Activated CD4-positive, alpha-beta memory T cell treated with anti-CD3 and anti-CD28 coated beads, Interleukin-2, amount 10 ng/mL, durations not matched to agents 7 days and 5 days (primary cell): ENCODE measurements at places on chromosomes 1 and 21. TPM values are rescaled to one million over a fixed set of nuclear protein-coding genes. Genes with fewer than 3 reads are reported as not detected.

DNA sequence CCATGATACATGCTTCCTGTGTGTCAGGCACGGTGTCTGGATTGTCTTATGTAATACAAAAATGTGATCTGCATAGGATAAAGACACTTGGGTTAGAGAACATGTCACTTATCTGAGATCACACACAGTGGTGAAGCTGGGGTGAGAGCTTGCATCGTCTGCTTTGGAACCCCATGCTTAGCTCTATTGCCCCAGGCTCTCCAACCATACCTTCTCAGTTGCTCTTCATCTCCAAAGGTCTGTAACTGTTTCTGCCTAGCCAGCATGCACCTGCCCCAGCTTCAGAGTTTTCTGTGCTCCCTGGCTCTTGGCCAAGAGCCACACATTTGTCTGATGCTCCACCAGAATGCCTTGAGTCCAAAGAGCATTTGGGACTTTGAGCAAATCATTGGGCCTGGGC, 93.9 kb upstream of the COG2 start:
- no peak for DNase-seq

- DNase-seq, result no peak
These were observed 44.7 kb upstream of the LRP8 start for GRCh38 chr1:53372501-53372951.

GRCh38 chr1:220326578-220326977, 54.3 kb upstream of the RAB3GAP2 start:
- DNase-seq, result no peak

DNA sequence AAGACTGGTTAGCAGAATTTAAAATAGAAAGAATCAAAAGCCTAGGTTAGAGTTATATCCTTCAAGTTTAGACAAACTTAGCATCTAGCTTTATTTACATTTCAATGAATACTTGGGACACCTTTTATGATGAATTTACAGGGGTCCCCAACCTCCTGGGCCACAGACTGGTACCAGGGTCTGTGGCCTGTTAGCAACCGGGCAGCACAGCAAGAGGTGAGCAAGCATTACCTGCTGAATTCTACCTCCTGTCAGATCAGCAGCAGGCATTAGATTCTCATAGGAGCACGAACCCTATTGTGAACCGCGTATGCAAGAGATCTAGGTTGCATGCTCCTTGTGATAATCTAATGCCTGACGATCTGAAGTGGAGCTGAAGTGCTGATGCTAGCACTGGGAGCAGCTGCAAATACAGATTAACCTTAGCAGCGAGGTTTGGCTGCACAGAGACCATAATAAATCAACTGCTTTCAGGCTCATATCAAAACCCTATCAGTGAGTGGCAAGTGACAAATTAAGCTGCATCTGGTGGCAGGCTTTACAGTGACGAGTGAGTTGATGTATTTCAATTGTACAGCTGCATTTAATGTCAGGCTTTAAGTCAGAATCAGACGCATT, 82.0 kb downstream of the UCHL5 start:
- DNase-seq, result no peak

- DNase-seq, result no peak
These were observed 376.3 kb upstream of the PRMT6 start for GRCh38 chr1:106680216-106680615.

- no peak for DNase-seq
These were observed 428.3 kb upstream of the ZRANB2 start for GRCh38 chr1:71509051-71509595.

GRCh38 chr1:215147024-215147423, 64.5 kb downstream of the KCNK2 start:
- no peak for DNase-seq

GRCh38 chr1:54172614-54173599, 20.1 kb upstream of the CDCP2 start:
- no peak for DNase-seq

GRCh38 chr21:44695184-44695583, 1.8 kb upstream of the KRTAP10-12 start:
- no peak for DNase-seq

DNA sequence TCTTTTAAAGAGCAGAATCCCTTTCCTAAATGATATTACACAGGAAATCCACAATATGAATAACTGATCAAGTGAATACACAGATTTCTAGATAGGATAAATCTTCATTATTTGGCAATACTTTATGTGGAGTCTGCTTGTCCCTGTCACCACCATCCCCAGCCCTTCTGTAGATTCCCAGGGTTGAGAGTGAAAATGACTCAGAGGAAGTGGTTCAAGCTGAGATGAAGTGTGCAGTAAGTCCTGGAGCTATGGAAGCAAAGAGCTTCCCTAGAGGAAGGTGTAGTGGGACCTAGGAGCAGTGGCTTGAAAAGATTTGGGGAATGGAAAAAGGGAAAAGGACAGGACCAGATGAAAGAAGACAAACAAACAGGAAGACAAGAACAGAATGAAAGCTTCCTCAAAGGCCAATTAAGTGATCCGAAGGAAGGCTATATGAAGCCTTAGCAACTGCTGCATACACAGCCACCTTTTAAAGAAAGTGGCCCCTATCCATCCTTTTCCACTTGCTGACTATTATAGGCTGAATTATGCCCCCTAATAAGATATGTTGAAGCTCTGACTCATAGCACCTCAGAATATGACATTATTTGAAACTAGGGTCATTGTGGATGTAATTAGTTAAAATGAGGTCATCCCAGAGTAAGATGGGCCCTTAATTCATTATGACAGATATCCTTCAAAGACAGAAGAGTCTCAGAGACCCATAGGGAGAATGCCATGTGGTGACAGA, 96.5 kb upstream of the CAMK1G start:
- no peak for DNase-seq

- DNase-seq, result no peak
These were observed 249.9 kb downstream of the NFIA start for GRCh38 chr1:61332196-61332753.

DNA sequence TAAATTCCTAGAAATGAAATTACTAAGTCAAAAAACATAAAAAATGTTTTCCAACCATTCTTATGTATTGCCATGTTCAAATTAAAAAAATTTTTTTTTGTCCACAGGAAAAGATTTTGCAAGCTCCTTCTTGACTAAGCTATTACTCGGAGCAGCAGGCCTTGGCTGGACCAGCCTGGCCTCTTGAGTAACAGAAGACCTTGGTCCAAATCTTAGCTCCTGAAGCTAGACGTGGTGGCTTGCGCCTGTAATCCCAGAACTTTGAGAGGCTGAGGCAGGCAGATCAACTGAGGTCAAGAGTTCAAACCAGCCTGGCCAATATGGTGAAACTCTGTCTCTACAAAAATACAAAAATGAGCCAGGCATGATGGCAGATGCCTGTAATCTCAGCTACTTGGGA, 77.6 kb downstream of the CLSTN1 start:
- DNase-seq, result no peak

DNA sequence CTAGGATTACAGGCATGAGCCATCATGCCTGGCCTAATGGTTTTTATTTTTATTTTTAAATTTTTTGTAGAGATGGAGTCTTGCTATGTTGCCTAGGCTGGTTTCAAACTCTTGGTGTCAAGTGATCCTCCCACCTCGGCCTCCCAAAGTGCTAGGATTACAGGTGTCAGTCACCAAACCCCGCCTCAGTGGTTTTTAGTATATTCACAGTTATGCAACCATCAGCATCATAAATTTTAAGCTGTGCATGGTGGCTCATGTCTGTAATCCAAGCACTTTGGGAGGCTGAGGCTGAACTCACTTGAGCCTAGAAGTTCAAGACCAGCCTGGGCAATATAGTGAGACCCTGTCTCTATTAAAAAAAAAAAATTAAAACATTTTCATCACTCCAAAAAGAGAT, 28.6 kb downstream of the PIK3CD start:
- DNase-seq, result no peak

- no peak for DNase-seq
These were observed 101.8 kb upstream of the LPGAT1 start for GRCh38 chr1:211932231-211932932.

GRCh38 chr1:27341525-27342252, at the start of gene SYTL1:
Gene SYTL1 (plus strand): TSS chr1:27342022. CDS start chr1:27345335, 3,313 bp downstream.
- peak; percentile 79 for DNase-seq

GRCh38 chr1:61570191-61570590, 154.8 kb downstream of the TM2D1 start:
- no peak for DNase-seq

DNA sequence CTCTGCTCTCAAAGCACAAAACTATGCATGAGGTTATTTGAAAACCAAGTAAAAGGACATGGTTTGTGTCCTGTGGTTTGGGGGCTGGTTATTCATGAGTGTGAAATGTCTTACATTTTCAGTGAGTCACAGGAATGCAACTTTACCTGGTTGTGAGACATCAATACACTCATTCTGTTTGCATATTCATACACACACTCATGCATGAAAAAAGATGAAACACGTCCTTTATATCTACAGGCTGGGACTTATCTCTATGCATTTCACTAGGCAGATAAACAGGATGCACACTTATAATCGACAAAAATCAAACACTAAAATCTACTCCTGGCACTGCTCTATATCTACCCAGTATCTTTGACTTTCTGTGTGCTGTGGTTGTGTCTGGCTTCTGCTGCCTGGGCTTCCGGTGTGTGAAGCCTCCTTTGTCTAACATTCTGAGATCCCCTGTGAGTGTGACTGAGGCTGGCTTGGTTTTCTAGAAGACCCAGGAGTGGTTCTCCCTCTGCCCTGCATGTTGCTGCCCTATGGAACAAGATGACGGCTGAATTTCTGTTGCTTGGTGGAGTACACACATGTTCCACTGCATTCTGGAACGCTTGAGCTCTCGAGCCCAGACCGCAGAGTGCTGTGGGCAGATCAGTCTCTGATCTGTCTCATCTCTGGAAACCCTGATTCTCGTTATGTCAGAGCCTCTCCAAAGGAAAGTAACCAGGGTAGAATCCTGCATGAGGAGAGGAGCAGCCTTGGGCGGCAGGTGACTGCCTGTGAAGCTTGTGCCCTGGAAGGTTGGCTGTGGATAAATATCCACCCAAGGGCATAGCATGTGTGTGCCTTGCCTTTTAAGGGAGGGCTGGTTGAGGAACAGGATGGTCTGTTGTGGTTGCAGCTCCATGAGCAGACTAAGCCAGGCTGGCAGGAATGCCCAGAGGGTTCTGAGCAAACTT, 19.7 kb upstream of the FASLG start:
- peak; percentile 84 for DNase-seq

GRCh38 chr1:22275626-22276395, 132.9 kb upstream of the WNT4 start:
- peak; percentile 48 for DNase-seq

- DNase-seq, result no peak
These were observed 26.4 kb downstream of the QSOX1 start for GRCh38 chr1:180181048-180181447.

GRCh38 chr1:54314696-54315095, 91.5 kb downstream of the SSBP3 start:
- no peak for DNase-seq

DNA sequence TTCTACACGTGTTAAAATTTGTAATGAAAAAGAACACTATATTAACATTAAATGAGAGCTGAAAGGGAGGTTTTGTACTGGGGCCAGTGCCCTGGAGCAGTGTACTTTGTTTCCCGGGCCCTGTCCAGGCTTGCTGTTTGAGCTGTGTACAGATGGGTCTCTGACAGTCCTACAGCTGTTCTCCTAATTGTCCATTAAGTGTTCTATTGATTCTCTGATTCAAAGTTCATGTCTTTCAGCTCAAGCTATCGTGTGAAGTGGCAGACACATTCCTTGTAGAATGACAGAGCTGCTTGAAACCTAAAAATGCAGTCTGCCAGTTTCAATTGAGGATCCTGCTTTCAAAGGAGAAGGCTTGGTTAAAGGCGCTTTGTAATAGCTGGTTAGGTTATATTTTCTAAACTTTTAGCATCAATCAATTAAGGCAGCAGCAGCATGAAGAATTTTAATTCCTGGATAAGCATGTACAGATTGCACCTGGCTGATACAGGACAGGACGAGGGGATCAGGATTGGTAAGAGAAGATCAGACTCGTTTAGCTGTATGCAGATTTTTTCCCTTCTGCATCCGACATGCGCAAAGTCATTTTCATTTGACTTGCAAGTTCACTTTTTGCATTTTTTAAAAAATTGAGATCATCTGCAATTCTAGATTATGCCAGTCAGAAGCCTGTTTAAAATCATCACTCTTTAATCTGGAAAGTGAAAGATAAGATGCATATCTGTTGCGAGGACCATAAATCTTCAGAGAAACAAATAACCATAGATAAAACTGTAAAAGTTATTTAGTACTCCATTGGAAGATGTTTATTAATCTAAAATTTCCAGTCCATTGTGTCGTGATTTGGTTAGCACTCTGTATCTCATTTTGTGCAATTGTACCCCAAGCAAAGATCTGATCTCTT, 98.5 kb downstream of the ATG4C start:
- no peak for DNase-seq

GRCh38 chr21:33432496-33432895, 29.3 kb downstream of the IFNGR2 start:
- DNase-seq, result no peak

DNA sequence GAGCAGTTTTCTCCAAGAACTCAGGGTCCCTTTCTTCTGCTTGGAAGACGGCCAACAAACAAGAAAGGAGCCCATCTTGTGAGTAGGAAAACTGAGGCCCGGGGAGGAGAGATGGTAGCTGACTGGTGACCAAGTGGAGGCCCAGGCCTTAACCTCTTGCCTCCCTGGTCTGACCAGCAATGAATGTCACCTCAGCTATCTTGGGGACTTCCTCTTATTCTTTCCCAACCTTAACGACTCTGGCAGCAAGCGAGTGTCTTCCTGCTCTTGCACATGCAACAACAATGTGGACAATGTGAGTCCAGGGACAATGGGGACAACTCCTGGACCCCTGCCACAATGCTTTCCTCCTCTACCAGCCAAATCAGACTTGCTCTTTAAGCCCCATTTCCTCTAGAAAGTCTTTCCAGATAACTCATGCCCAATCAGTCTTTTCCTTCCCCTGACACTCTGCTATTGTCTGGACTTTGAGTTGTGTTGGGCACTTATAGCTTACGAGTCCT, 12.6 kb downstream of the HSPG2 start:
- DNase-seq, result no peak

Gene NTRK1
- total RNA-seq, result 1.6 TPM

Gene FMO3
- total RNA-seq, result not detected

Gene APCS
- not detected for total RNA-seq

Gene PLEKHG5
- 2.3 TPM for total RNA-seq

Gene CR2
- not detected for total RNA-seq

Gene NME7
- total RNA-seq, result 28.3 TPM

Gene GJA9
- total RNA-seq, result not detected

Gene PGLYRP4
- not detected for total RNA-seq

Gene S100A2
- 0.85 TPM for total RNA-seq

Gene OR2AK2
- not detected for total RNA-seq

Gene ALG14
- 2.7 TPM for total RNA-seq

Gene LMX1A
- not detected for total RNA-seq

Gene NLRP3
- 0.40 TPM for total RNA-seq

Gene DESI2
- total RNA-seq, result 26.6 TPM

Gene DOCK7
- total RNA-seq, result 13.5 TPM

Gene VHLL
- total RNA-seq, result not detected

Gene SPRR2D
- total RNA-seq, result not detected
